T-helper 2 cell (primary cell): ENCODE measurements at places on chromosomes 11 and 22.

DNA sequence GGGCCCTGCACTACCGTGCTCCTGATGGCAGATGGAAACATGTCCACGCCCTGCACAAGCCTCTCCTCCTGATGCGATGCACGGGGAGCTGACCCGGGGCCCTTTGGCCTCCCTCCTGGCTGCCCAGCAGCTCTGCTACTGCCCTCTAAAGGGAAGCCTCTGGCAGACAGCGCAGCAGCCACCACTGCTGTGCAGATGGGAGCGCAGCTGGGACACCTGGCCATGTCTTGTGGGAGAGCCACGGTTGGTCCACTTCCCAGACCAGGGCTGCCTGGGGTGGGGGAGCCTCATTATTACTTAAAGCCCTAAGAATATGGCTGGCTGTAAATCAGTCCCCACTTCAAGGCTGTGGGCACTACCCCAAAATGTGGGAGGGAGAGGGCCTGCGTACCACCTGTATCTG is 38.3 kb downstream of the TBX1 start:
- DNase-seq, result no peak

DNA sequence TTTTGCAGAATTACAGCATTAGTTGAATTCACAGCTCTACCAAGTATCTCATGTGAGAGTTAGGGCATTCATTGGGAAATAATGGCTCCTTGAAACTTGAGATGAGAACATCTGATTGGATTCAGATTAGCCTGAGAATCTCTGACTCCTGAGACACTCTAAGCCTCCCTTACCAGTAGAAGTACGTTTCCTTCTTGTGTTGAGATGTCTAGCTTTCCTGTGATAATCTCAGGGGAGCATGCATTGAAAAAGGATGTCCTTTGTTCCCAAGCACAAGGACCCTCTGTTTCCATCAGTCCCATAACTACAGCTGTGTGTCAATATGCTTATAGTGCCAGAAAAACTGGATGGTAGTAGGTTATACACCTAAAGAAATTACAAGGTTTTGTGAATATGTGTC is 35.2 kb upstream of the RDX start:
- DNase-seq, result no peak

- no peak for DNase-seq
These were observed 136.5 kb downstream of the TRIM29 start for GRCh38 chr11:120001178-120002090.

- DNase-seq, result peak; percentile 75
These were observed 3.6 kb downstream of the DUSP8 start for GRCh38 chr11:1568441-1568911.

- no peak for DNase-seq
These were observed 21.6 kb downstream of the SVIP start for GRCh38 chr11:22807855-22808570.
